Activated CD4-positive, CD25-positive, alpha-beta regulatory T cell treated with anti-CD3 and anti-CD28 coated beads, Interleukin-2, amount 50 U/mL, for 24 hours (primary cell): ENCODE measurements at places on chromosomes 2 and 18.

DNA sequence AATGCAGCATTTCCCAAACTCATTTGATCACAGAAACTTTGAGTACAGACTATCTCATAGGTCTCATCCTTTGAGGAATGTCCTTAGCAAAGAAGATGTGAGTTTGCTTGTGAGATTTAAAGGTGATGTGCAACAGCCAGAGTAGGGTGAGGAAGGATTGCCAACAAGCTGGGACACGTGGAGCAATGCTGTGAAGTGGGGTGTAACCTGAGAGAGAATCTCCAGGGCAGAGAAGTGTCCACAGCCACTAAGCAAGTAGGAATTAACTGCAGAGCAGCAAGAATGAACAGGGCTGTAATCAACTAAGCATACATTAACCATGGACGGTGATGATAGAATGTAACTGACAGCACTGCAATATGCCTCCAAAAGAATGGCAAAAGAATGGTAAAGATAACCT, 469.9 kb upstream of the NRP2 start:
- no peak for ATAC-seq

GRCh38 chr2:137929519-137929916, 34.8 kb upstream of the HNMT start:
- no peak for ATAC-seq

DNA sequence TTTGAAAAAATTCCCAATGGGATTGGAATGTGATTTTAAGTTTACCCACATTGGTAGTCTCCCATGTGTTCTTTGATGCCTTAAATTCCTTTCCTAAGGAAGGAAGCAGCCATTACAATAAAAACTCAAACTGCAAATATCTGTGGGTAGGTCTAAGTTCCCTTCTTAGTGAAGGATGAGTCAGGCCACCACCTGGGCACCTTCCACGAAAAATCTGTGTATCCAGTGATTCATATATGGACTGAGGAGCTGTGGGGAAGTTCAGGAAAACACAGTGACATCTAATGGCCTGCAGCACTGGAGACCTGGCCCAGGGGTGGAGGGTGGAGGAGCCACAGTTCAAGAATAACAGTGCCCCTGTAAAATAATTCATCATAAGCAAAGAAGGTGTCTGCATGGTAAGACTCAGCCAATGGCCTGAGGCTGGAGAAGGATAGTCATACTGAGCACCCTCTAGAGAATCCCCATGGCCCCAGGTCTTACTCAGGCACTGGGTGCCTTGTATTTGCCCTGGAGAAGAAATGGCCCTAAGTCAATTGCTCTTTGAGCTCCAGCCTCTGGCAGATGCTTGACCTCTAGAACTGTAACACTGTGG, 248.6 kb downstream of the SP3 start:
- no peak for ATAC-seq

DNA sequence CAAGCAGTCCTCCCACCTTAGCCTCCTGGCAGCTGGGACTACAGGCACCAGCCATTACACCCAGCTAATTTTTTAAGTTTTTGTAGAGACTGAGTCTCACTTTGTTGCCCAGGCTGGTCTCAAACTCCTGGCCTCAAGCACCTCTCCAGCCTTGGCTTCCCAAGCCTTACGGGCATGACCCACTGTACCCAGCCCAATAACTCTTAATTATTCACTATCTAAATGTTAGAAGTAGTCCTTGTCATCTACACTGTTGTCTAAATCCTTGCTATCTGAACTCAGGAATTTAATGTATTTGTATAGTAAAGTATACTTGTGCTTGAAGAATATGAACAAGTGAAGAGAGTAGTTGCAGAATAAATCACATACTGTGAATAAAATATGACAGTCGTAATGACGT, 37.9 kb upstream of the NBEAL1 start:
- no peak for ATAC-seq

DNA sequence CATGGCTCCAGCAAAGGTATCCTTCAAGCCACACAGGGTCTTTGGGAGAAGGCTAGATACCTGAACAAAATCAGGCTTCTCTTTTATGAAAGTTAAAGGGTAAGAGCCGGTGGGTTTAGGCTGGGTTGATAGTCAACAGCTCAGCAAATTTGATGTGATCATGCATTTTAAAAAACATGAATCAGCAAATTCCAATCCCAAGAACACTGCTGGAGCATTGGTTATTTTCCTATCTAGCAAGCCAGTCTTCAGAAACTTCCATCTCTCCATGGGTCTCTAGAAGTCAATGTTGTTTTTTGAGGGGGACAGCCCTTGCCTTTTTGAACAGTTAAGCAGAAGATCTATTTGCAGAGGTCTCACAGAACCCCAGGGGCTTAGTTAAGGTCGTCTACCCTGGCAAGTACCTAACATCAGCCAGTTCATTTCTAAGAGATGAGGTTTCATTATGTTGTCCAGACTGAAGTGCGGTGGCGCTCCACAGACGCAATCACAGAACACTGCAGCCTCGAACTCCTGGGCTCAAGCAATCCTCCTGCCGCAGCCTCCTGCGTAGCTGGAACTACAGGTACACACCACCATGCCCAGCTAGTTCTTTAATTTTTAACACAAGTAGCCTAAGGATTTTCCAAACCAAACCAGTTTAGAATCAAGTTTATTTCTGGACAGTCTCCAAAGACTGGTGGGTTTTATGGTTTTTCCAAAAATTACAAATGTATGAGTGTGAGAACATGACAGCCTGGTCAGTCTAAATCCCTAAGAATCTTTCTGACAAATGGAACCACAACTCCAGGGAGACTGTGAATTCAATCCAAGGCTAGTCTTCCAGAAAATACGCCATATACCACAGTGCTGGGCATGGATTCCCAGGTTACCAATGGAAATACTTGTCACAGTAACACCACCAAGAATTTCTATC, 4.1 kb upstream of the ZCCHC2 start:
- no peak for ATAC-seq
